Stimulated activated CD8-positive, alpha-beta memory T cell treated with anti-CD3 and anti-CD28 coated beads, Interleukin-2, amount 100 ng/mL, for 48 hours (primary cell): ENCODE measurements at places on chromosomes 16 and 17.

GRCh38 chr17:7883781-7884386 lies 4.7 kb upstream of the CHD3 start:
- no peak for DNase-seq

GRCh38 chr16:80802902-80803301 lies 1.5 kb downstream of the CDYL2 start:
- no peak for DNase-seq

GRCh38 chr17:44004761-44005526 lies 522 bp downstream of the NAGS start:
- no peak for DNase-seq

- DNase-seq, result no peak
Measured at GRCh38 chr17:40707745-40708144, 4.2 kb upstream of the KRT24 start.

DNA sequence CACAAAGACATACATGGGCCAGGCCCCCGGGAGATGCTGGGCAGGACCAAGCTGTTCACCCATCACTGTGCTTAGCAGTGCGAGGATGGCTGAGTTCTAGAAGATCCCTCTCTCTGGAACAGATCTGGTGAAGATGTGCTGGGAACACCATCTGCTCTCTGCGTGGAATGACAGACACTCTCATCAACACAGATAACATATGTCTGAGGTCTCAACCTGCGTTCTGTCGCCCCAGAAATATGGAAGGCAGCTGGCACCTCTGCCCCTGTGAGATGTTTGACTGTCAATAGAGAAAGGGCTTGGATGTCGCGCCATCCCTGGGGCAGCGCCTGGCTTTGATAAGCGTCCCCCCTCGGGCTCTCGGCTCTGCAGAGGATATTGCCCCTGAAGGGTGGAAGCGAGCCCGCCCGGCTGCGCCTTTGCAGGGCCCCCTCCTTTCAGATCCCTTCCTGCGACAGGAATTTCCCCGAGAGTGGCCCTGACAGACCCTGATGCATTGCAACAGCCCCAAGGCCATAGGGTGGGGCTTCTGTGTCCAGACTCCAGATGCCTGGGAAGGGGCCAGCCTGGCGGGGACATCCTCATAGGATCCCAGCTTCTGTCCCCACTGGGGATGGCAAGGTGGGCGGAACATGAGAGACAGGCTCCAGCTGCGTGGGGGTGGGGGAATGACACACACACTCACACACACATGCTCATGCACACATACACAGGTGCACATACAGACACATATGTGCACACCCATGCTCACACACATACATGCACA lies 86.9 kb upstream of the ZNF469 start:
- no peak for DNase-seq

DNA sequence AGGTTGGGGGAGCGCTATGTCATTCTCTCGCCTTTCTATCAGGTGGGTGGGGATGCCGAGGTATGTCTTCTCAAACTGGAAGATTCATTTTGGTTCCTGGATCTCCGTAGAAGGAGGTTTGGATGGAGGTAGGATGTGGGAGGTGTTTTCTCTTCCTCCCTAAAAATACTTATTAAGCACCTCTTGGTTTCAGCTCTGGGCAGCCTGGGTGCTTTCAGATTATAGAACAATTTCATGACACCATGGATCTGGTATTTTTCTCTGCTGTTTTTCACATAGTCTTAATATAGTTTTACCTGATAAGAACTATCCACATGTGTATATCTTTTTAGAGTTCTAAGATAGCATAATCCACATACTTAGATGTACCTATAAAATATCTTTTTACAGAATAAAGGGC lies 92.9 kb downstream of the YPEL2 start:
- no peak for DNase-seq

DNA sequence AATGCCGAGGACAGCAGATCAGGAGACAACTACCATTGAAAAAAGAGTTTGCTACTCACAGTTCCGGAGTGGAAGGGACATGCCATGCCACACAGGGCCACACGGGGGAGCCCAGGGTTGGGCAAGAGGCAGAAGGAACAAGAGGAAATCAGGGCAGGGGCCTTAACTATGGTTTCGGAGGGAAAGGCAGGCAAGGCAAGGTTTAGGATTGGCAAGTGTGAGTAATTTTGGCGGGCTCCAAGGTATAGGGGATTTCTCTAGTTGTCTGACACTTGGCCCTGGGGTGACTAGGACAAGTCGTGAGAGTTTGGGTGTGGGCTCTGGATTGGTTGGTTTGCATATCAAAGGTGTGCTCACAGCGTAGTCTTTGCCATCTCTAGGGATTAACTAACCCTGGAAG lies 27.0 kb upstream of the NTN1 start:
- peak; percentile 64 for DNase-seq
